T-helper 9 cell (primary cell): ENCODE measurements at places on chromosomes 7 and 10.

GRCh38 chr10:79488336-79488735, 24.0 kb upstream of the EIF5AL1 start:
- no peak for DNase-seq

GRCh38 chr7:159011722-159012022, 133.0 kb downstream of the VIPR2 start:
- no peak for DNase-seq

- no peak for DNase-seq
Observed at GRCh38 chr10:131926253-131926652, 25.4 kb downstream of the PPP2R2D start.

GRCh38 chr10:60960031-60960430, 16.0 kb upstream of the RHOBTB1 start:
- DNase-seq, result no peak

DNA sequence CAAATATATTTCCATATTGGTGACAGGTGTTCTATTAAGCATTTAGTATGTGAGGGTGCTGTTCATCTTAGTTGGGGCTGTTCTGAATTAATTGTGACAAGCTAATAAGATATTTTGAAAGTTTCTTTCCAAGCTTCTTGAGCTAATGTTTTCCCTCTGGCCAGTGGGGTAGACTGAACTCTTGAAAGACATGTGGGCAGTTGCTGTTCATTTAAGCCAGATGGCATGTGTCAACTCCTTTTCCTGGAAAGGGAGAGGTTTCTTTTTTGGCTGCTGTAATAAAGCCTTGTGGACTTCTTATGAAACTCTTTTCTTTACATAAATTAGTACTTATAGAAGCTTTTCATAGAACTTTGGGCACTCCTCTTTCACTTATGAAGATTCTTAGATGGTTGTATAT, 21.7 kb downstream of the RAB18 start:
- DNase-seq, result no peak
